Pulmonary artery endothelial cell (primary cell): ENCODE measurements at places on chromosomes 12 and 14. TPM values are rescaled to one million over a fixed set of nuclear protein-coding genes. Genes with fewer than 3 reads are reported as not detected.

The RDH12 gene
- total RNA-seq = not detected in 2 replicates

The NXPH4 gene
- 0.13 and 0.28 TPM in 2 replicates for total RNA-seq

The PGAM5 gene
- total RNA-seq = 89.2 and 100 TPM in 2 replicates

The GUCY2C gene
- not detected in 2 replicates for total RNA-seq

The C12orf50 gene
- 0.07 TPM in 1 of 2 replicates, not detected in the other for total RNA-seq

The VWF gene
- total RNA-seq = 535 and 577 TPM in 2 replicates

The SYT10 gene
- total RNA-seq = not detected in 2 replicates

The DPPA3 gene
- total RNA-seq = not detected in 2 replicates

The NTS gene
- not detected in 2 replicates for total RNA-seq

The CDKL1 gene
- 19.9 and 45.8 TPM in 2 replicates for total RNA-seq

The WSB2 gene
- total RNA-seq = 96.1 and 96.8 TPM in 2 replicates

The CISTR gene
- not detected in 2 replicates for total RNA-seq

The SPATS2 gene
- total RNA-seq = 44.5 and 45.5 TPM in 2 replicates
